ENCODE measurements at places on chromosomes 6 and 20.
A peak's percentile ranks its signal among the peaks of the same experiment; 100 is the strongest.

DNA sequence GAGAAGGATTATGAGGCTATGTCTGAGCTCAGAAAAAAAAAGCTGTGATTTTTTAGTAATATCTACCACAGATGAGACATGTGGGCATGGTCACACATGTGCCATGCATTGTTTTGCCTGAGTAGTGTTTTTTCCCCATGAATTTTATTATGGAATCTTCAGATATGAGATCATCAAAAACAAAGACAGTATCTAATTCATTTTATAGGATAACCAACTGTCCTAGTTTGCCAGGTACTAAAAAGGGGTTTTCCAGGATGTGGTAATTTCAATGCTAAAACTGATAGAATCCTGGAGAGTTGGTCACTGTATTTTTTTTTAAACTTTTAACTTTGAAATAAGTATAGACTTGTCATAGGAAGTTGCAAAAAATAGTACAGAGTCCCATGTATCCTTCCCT, 127.4 kb upstream of the MAP3K7 start:
- DNase-seq = no peak

- DNase-seq = no peak
Observed at GRCh38 chr20:18650224-18650623, 62.4 kb downstream of the DTD1 start.

- DNase-seq = no peak
Observed at GRCh38 chr6:117165911-117166499, 99.4 kb upstream of the VGLL2 start.

DNA sequence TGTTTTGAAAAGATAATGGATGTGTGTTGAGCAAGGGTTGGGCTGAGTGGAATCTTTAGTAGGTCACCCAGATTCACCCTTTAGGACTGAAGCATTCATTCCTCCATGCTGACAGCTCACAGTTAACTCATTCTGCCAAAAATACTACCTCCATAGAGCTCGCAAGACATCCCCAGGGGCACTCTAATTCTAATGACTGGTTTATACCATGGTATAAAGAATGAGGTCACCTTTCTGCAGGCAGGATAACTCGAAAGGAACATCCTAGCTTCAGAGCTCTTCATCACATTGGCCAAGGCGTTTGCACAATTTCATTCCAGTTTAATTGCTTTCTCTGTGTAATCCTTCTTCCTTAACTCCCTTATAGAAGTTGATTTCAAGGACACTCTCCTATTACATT, 1257.2 kb upstream of the EYS start:
- DNase-seq = no peak

DNA sequence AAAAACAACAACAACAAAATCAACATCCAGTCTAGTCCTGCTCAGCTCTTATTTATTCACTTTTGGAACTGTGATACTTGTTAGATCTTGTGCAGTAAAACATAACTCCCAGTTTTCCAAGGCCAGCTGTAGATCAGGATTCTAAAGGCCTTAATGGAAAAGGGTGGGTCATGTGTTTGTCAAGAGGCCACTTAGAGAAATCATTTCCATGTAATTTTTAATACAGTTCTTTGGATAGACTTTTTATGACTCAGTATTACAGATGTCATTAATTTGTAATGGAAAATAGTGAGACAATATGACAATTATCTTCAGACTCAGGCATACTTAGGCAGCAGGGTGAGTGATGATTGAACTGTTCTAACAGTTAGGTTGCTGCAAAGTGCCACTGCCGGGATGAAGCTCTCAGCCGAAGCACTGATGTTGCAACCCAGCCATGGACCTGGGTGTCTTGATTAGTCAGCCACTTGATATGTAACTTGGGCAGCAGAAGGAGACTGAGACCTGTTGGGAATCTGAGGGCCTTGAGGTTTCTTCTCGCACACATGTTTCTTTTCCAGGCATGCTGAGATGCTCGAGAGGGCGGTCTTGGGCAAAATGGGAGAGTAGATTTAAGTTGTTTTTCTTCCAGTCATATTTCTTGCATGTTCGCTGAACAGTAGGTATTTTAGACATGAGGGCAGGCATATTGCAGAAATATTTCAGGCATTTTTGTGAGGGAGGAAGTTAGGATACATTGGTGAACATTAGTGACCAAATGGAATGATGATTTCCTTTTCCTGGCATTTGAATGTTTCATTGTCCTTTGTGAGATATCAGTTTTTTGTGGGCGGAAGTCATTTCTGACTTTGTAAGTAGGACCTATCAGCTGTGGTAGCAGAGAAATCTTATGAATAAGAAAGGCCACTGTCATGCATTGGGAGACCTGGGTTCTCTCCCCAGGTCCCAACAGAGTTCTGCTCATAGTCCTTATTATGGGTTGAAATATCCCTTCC, 52.3 kb downstream of the SLX4IP start:
- DNase-seq = no peak

- DNase-seq = no peak
Observed at GRCh38 chr6:4914420-4915159, 89.2 kb downstream of the RPP40 start.

DNA sequence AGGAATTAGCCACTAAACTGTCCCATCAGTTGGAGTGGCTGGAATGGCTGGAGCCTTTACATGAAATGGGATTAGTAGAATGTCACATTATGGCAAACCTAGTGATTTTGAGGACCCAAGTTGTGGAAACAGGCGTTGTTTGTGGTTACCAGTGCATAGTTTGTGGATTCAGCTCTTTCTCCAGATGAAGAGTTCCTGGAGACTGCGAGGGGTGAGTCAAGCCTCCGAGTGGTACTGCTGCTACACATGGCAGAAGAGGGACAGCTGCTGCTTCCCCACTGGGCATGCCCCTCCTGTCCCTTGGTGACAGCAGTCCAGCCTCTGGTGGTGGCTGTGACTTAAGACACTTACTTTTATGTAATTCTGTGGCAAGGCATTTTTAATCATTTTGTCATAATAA, 94.2 kb upstream of the SCP2D1 start:
- no peak for DNase-seq

DNA sequence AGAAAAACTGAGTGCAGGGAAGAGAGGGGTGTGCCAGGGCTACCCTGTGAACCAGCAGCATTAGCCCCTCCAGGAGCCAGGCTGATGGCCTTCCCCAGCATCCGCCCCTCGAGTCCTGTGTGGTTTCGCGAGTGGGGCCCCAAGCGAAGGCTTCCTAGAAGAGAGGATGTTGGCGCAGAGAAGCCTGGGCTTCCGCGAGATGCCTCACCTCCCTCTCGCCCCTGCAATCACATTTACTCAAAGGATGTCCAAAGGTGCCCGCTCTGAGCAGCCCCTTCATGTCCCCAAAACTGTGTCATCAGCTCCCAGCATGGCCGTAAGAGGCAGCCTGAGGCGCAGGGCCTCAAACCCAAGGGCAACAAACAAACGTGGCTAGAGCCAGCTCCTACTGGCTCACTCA, 111.7 kb downstream of the PREX1 start:
- DNase-seq = no peak

DNA sequence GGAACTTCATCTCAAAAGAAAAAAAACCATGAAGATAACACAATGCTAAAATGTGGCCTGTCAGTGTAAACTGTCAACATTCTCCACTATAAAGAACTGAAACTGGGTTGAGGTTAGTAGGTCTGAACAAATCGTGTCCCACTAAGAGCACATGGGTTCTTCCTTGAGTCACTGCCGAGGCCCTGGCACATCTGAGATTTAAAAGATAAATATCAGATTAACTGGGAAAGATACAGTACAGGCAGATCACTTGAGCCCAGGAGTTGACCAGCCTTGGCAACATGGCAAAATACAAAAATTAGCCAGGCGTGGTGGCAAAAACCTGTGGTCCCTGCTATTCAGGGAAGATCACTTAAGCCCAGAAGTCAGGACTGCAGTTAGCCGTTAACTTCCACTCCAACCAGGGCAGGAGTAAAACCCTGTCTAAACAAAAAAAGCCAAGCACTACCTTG, 5.6 kb downstream of the EEF1A1 start:
- no peak for DNase-seq

GRCh38 chr6:75183099-75183541, 22.7 kb downstream of the COL12A1 start:
- DNase-seq = no peak

DNA sequence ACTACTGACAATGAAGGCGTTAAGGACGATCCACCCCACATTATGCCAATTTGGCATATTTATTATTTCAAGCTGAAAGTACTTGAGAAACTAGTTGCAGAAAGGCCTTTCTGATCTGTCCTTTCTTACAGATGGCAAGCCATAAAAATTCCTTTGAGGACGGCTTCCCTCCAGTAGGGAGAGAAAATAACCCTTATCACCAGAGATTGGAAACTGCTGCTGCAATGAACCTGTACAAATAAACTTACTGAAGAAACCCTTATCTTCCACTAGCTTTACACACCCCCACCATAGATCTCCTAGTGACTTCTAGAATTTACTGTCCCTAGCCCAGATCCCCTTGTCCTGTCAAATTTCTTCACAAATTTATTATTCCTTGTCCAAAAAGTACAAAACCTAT, 105.2 kb downstream of the MAP7 start:
- DNase-seq = no peak

DNA sequence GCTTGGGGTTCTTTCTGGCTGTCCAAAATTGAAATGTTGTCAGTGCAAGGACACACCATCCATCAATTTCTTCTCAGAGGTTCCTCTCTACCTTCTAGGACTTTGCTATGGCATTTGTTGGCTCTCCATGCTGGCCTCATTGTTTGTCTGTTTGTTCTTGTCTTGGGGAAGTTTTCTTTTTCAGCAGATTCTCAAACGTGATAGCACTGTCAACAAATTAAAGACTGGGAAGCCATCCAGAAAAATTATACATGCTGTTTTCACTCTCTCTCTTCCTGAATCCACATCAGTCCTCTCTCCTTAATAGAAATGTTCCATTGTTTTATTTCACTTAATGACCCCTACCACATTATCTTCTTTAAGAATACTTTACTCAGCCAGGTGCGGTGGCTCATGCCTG, 130.4 kb downstream of the PCSK2 start:
- peak; percentile 43 for DNase-seq

- no peak for DNase-seq
Observed at GRCh38 chr6:117495869-117496268, 13.4 kb downstream of the DCBLD1 start.

DNA sequence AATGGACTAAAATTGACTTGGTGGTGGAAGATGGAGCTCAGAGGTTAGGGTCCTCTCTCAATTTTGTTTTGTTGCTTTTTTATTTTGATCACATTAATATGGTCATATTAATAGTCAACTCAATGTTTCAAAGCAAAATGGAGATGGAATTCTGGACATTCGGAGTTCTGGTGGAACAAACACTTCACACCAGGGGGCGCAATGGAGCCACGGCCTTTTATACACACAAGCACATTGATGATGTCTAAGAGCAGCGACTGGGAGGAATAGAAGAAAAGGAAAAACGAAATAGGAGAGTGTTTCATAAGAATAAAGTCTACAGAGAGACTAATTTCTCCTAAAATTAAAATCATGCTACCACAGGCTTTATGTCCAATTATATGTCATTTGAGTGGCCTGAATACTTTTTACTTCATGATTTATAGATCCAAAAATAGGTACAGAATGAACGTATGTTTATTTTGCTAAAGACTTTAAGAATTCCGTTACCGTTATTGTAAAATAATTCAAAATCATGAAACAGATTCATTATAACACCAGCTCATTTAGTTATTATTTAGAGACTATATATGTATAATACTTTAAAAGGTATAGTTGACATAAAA, 197.6 kb upstream of the SASH1 start:
- DNase-seq = peak; percentile 7

DNA sequence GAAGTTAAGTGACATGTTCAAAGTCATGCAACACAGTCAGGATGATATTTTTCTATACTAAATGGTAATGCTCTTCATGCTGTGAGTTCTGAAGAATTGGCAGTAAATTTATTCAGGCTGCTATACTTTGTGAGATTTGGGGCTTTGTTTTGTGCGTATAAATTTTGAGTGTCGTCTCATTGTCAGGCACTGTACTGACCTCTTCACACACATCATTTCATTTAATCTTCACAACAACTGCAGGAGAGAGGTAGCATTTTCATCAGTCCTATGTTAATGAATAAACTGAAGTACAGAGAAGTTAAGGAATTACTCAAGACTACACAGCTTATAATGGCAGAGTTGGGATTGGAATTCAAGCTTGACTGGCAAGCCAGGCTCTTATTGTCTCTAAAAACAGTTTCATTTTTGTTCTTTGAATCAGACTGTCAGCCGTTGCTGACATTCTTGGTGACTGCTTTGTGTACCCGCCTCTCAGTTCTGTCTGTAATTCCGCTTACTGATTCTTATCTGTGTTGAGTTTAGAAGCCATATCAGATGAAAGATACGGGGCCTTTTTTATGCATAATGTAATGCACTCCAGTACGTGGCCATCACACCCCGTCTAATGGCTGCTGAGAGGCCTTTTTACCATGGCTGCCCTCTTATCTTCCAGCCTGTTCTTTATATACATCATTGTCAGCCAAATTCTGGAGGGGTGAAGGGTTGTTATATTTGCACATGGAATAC, 274.9 kb downstream of the UTRN start:
- no peak for DNase-seq

DNA sequence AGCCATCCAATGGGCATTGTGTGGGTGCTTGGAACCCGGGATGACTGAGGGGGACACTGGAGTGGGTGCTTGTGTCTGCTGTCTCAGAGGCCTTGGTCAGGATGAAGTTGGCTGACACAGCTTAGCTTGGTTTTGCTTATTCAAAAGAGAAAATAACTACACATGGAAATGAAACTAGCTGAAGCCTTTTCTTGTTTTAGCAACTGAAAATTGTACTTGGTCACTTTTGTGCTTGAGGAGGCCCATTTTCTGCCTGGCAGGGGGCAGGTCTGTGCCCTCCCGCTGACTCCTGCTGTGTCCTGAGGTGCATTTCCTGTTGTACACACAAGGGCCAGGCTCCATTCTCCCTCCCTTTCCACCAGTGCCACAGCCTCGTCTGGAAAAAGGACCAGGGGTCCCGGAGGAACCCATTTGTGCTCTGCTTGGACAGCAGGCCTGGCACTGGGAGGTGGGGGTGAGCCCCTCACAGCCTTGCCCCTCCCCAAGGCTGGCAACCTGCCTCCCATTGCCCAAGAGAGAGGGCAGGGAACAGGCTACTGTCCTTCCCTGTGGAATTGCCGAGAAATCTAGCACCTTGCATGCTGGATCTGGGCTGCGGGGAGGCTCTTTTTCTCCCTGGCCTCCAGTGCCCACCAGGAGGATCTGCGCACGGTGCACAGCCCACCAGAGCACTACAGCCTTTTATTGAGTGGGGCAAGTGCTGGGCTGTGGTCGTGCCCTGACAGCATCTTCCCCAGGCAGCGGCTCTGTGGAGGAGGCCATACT, 49.4 kb downstream of the PYGB start:
- no peak for DNase-seq

DNA sequence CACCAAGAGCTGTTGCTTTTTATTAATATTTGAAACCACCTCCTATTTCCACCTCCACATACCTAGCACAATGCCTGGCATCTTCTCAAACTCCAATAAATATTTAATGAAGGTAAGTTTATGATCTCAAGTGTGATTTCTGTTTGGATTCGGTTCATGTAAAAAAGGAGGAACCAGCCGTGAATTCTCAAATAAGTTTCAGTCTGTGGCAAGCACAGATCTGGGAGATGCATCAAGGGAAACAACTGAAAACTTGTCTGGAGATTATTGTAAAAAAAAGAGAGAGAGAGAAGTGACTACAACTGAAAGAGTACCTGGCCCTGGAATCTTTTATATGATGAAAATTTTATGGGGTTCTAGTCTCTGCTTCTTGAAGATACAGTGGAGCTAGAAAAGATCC, 52.8 kb upstream of the PNRC1 start:
- DNase-seq = no peak

GRCh38 chr20:50242178-50242514, 51.5 kb downstream of the CEBPB start:
- DNase-seq = no peak
